Kidney capillary endothelial cell (primary cell): ENCODE measurements at places on chromosomes 1 and 21.

DNA sequence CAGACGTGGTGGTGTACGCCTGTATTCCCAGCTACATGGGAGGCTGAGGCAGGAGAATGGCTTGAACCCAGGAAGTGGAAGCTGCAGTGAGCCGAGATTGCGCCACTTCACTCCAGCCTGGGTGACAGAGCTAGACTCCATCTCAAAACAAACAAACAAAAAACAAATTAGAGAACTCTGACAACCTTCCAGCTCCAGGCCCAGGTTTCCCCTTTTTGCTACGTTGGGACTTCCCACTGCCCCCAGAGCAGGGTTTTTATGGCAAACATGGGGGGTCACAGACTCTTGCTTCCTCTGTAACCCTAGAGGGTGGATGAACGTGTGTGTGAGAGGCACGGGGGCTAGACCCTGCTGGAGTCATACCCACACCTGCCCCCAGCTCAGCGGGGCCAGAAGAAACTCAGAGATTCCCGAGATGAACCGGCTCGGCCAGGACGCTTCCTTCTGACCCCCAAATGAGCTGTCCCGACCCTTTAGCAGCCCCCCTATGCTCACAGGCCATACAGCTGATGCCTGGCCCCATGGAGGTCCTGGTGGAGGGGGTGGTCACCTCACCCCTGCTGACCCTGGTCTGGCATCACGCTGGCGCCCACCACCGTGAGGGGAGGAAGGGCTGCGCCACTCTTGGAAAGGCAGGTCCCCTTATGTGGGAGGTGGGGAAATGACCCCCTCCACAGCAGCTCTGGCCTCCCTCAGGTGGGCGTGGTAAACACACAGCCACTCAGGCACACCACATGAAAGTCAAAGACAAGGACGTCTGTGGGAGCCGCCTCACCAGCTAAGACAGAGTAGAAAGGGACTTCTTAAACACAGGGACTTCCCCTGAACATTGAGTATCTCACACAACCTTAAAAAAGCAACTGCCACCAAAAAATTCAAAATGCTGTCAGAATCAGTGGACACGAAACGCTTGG is 7.1 kb downstream of the GPR157 start:
- DNase-seq = no peak

GRCh38 chr1:55530749-55531478 is 315.8 kb upstream of the USP24 start:
- DNase-seq = no peak

GRCh38 chr1:60984062-60984799 is 98.1 kb upstream of the NFIA start:
- DNase-seq = no peak

GRCh38 chr1:221687836-221688487 is 53.9 kb downstream of the DUSP10 start:
- no peak for DNase-seq

GRCh38 chr1:206111271-206111927 is 5.8 kb downstream of the AVPR1B start:
- no peak for DNase-seq

DNA sequence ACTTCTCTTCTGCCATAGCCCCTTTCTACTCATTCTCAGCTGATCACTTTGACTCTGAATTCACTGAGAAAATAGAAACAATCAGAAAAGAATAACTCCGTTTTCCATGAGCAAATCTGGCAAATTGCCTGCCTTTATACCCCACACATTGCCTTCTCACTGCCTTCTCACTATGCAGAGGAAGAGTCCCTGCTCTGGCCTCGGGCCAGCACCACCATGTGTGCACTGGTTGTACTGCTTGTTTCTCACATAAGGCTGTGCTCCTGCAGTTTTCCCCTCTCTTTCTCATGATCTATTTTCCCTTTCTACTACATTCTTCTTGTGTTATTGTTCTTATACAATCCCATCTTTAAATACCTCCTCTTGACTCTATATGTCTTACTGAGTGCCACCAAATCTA is 2.3 kb upstream of the HMGCS2 start:
- DNase-seq = no peak

DNA sequence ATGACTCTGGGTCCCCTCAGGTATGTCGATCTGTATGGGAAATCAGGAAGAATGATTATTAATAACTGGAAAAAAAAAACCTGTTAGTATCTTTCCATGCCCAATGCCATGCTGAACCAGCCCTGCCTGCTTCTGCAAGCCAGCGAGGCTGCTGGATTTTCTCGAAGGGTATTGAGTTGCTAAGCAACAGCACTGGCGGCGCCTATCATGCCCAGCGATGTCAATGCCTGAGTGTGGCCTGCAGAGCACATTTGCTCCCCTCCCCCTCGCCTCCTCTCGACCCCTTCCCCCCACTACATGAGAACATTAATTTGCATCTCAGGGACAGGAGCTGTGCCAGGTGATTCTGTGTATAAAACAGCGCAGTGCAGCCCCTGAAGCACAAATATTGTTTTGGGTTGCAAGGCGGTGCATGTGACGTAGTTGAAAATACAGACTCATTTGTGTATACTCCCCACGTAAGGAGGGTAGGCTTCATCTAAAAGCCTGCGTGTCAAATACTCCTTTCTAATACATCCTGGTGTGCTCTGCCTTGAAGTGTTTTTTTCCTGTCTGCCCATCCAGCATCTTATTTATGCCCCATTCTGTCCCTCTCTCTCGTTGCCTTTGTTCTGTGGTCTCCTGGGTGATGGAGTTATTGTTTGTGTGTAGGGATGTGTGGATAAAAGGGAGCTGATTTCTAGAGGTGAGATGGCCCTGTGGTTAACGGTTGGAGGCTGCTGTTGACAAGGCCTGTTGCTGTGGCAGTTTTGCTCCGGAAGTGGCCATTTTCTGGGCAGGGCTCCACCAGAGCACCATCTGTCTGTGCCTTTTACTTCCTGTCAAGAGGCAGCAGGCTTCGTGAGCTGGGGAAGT is 32.7 kb upstream of the ATP5PO start:
- no peak for DNase-seq

GRCh38 chr1:161956097-161956496 is 67.6 kb downstream of the OLFML2B start:
- no peak for DNase-seq

DNA sequence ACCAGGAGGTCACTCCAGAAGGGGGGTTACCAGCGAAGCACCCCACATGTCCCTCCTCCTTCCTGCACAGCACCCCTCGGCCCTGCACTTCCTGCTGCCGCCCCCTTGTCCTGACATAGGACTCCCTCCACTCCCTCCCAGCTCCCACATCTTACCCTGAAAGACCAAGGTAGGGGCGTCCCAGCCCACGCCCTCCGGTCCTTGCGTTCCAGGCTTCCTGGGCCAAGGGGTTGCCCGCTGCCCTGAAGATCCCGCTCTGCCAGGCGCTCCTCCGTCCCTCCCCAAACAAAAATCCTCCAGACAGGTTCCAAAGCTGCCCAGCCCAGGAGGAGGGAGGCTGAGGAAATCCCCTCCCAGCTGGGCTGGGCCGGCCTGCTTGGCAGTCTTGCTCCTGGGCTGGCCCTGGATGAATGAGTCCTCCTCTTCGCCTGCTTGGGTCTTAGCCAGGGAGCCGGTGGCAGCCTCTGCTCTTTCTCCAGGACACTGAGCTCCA is at the start of gene RHBDL2:
TSS of gene RHBDL2 (minus strand) at position 304 of the 493 bp plus-strand sequence. CDS start 22,618 bp downstream, outside the sequence.
- no peak for DNase-seq

- no peak for DNase-seq
These were observed 204.8 kb upstream of the GALNT2 start for GRCh38 chr1:229862017-229862774.

DNA sequence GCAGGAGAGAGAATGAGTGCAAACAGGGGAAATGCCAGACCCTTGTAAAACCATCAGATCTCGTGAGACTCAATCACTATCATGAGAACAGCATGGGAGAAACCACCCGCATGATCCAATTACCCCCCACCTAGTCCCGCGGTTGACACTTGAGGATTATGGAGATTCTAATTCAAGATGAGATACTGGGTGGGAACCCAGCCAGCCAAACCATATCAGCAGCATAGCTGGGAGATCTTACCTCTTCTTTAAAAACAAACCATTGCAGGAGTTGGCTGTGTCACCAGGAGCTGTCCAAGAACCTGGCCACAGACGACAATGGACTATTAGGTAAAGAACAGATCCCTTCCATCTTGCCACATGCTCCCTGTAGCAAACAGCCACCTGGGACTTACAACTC is 422.7 kb downstream of the MATN1 start:
- DNase-seq = no peak

GRCh38 chr1:115768549-115768948 is at the start of gene CASQ2:
Gene CASQ2 (minus strand): TSS chr1:115768714. CDS start chr1:115768541, 173 bp downstream.
- DNase-seq = no peak

DNA sequence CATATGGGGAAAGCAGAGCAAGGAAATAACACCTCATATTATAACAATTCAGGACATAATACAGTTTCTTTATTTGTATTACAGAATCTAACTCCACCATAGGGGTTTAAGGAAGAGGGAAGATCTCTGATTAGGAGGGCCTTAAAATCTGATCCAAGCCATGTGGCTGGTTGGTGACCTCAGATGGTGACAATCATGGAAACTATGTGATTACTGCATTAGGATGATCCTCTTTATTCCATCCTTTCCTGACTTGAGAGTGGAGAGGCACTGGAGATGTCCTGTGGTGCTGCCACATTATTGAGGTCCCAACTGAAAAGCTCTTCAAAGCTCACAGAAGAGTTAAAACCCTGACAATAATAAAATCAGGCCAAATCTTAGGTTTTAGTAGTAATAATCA is 168.1 kb upstream of the BEND5 start:
- no peak for DNase-seq

DNA sequence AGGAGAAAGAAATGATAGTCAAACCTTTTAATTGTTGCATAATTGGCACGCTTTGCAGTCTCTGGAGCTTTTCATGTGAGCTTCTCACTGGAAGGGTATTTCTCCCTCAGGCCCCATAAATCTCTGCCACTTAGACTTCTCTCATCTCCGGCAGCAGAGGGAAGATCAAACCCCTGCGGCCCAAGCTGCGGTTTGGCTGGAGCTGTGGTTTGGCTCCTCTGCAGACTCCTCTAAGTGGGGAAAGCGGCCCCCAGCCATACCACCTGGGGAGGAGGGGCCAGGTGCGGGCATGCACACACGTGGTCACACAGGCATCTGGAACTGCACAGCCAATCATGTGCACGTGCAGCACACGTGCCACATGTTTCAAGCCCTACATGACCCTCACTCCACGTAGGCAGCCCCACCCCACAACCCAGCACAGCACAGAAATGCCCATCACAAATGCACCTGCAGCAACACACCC is 58.3 kb downstream of the UBE2T start:
- DNase-seq = no peak

DNA sequence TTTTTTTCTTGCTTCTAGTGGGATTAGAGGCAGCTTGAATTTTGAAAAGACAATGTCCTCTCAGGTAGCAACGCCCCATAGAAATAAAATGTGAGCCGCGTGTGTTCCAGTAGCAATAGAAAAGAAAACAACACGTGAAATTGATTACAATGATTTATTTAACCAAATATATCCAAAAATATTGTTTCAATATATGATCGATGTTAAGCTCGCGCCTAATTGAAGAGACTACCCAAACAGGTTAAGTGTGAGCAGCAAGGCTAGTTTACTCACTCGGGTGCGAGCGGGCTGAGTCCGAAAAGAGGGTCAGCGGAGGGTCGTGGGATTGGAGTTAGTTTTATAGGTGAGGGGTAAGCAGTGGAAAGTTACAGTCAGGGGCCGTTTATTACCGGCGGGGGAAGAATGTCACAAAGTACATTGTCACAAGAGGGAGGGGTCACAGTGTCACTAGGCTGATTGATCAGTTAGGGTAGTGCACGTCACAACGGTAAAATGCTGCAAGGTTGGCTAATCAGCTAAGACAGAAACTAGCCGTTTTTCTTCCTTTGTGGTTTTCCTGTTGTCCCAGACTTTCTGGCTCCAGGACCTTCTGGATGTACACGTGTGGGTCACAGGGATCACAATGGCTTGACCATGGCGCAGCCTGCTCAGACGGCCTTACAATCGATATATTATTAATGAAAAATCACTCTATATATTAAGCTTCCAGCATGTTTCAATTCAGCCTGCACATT is 697 bp upstream of the ZNF670 start:
- no peak for DNase-seq

DNA sequence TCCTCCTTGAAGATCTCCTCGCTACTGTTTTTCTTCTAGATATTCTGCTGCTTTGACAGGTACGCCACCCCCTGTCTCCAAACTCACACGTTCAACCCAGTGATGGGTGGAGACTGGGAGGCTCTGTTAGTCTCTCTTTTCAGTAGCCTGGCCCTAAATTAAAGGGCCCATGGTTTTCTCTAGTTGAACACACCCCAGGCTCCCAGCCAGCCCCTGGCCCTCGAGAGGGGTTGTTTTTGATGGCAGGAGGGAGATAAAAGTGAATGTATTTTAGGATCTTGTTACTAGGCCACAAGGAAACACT is 21.6 kb upstream of the CLDN14 start:
- no peak for DNase-seq
